Endothelial cell of umbilical vein (primary cell): ENCODE measurements at places on chromosomes 11 and 22. TPM values are rescaled to one million over a fixed set of nuclear protein-coding genes. Genes with fewer than 3 reads are reported as not detected.

DNA sequence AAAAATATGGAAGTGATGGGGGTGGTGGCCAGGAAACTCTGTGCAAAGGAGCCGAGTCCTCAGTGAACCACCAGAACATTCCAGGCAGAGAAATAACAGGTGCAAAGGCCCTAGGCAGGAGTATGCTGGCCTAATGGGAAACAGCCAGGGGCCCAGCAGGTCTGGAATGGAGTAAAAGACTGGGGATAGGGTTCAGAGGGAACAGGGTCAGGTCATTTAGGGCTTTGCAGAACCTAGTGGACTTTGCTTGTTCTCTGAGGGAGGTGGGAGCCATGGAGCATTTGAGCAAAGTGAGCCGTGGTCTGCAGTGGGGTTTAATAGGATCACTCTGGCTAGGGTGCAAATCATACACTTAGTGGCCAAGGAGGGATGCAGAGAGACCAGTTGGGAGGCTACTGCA is 8.7 kb downstream of the CRYBB3 start:
- DNase-seq, result no peak

- DNase-seq, result peak; percentile 69
These were observed 30.4 kb downstream of the COMMD9 start for GRCh38 chr11:36258730-36259360.

DNA sequence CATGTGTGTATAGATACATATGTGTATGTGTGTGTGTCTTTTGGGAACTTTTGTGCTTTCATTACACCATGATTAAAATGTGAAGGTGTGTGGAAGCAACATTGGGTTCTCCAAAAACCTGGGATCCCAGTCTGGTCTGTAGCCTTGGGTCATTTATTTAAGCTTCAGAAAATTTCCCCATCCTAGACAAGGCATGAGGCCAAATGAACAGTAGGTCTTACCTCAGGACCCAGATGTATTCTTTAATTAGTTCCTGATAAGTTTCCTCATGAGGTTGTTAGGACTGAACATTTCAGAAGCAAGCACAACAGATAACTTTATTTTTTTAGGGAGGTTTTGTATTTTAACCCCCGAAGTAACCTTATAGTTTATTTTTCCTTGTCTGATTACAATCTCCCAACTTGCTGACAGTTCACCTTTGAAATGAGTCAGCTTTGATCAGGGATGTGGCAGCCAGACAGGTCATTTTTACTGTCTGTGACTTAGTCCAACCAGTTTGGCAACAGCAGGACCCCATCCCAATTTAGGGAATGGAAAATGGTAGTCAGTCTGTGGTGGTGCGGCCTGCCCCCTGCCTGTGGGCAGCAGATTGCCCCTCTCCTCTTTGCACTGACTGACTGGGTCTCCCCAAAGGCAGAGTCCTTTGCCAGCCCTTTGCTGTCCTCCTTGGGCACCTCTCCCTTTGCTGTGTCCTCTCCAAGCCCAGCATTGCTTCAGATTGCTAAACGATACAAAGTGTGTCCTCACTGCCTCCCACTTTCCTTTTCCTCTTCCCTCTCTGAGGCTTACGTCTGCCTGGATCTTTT is 88.3 kb downstream of the NAV2 start:
- no peak for DNase-seq

DNA sequence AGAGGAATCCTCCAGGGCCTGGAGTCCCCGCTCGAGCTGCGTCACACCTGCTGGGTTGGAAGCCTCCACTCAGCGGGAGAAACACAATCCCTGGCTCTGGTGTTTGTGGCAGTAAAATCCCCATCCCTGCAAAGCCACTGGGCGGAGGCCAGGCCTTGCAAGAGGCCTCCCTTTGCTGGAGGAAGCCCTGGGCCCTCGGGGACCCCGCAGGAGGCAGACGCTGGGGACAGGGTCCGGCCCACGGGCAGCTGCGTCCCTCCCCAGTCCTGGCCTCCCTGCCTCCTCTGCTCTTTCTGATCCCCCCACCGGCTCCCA is 194.7 kb downstream of the BRD1 start:
- DNase-seq, result no peak

- no peak for DNase-seq
These were observed 136.6 kb downstream of the ME3 start for GRCh38 chr11:86535773-86536172.

DNA sequence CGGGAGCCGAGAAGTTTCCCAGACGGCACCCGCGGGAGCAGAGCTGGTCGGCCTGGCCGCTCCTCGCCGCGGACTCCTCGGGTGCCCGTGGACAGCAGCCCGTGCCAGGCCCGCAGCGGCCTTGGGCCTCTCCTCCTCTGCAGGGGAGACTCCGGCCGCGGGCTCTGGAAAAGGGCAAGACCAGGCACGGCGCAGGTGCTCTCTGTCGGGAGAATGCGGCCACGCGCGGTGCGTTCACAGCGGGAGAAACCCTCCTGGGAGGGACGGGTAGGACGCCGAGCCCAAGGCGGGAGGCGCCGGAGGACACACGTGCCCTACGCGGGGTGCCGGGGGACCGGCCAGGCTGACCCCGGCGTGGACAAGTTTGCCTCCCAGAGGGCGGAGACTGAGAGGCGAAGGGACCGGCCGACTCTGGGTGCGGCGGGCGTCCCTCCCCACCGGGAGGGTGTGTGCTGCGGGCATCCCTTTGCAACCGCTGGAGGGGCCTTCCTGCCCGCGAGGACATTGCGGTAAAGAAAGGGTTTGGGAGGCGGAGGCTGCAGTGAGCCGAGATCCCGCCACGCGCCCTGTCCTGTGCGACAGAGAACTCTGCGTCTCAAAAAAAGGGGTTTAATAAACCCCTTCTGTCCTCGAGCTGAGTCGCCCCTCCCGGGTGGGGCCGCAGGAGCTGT is 2.3 kb downstream of the IFITM1 start:
- no peak for DNase-seq

GRCh38 chr11:69380451-69380901 is 86.5 kb downstream of the MYEOV start:
- no peak for DNase-seq

DNA sequence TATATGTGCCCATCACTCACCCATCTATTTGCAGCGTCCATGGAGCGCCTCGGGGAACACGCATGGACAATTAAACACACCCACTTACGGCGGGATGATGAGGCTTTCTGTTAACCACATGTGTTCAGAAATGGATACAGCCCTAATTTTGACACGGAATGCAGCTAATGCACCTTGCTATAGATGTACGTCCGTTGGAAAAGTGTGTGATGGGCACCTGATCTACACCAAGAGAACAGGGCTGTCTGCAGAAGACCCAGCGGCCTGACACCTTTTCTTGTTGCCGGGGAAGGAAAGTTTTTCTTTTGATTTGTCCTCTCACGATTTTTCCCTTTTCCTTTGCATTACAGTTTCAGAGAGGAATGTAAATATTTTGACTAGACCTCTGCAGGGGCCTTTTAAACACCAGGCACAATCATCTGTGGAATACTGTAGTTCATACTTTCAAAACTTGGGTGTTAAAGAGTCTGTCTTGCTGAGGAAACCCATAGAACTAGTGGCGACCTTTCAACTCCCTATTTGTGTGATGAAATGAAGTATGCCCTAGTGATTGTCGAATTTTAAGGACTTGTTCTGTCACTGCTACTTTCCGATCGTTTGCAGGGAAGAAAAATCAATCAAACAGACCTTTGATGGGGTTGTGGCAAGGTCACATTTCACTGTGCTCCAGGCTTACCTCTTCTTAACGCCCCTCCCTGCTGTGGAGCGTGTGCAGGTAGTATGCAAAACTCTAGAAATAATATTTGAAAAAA is 16.5 kb upstream of the PAX6 start:
- DNase-seq, result no peak

GRCh38 chr11:73752216-73752867 is 8.5 kb downstream of the RAB6A start:
- DNase-seq, result no peak

DNA sequence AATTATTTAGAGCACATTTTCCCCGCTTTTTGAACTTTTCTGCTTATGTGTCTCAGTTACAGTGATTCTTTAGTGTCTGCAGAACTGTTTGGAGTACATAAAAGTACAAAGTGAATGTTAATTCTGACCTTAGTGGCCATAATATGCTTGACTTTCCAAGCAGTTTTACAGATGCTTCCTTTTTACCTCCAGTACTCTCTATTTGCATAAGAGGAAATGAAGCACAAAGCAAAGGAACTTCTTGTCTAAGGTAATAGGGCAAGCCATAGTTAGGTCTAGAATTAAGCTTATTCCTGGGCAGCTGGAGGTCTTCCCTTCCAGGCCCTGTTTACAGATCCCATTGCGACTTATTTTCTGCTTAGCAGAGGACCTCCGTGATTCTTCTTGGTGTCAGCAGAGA is 3.6 kb downstream of the GTPBP1 start:
- DNase-seq, result peak; percentile 24

The KCNK7 gene
- total RNA-seq, result 0.60 and 1.3 TPM in 2 replicates

DNA sequence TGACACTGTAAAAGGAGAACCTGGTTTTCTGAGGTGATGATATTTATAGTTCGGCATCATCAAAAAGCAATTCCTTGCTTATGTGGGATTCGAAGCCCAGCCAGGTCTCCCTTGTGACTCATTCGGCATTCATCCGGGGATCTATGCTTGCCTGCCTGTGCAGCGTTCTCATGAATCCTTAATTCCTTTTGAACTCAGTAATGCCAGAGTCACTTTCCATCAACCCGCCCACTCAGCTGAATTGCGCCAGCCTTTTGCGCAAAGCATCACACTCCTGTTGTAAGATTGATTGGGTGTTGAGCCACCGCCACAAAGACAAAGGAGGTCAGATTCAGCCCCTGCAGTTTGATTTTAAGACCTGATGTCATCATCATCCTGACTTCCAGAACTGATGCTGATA is 128.6 kb downstream of the SLC17A6 start:
- no peak for DNase-seq

GRCh38 chr11:57103899-57104605 is 77.7 kb upstream of the LRRC55 start:
- DNase-seq, result no peak

- DNase-seq, result no peak
These were observed 15.6 kb upstream of the JAM3 start for GRCh38 chr11:134052988-134053945.

- peak; percentile 52 for DNase-seq
These were observed 3.4 kb downstream of the CLPB start for GRCh38 chr11:72430741-72431570.

The BRD1 gene
- 38.8 and 41.1 TPM in 2 replicates for total RNA-seq

DNA sequence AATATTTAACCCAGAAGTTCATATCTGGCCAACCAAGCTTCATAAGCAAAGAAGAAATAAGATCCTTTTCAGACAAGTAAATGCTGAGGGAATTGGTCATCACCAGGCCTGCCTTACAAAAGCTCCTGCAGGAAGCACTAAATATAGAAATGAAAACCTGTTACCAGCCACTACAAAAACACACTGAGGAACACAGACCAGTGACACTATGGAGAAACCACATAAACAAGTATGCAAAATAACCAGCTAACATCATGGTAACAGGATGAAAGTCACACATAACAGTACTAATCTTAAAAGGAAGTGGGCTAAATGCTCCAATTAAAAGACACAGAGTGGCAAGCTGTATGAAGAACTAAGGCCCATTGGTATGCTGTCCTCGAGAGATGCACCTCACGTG is 311.4 kb downstream of the DYNC2H1 start:
- peak; percentile 24 for DNase-seq

- peak; percentile 34 for DNase-seq
These were observed 7.2 kb downstream of the CLMP start for GRCh38 chr11:123187665-123188507.

DNA sequence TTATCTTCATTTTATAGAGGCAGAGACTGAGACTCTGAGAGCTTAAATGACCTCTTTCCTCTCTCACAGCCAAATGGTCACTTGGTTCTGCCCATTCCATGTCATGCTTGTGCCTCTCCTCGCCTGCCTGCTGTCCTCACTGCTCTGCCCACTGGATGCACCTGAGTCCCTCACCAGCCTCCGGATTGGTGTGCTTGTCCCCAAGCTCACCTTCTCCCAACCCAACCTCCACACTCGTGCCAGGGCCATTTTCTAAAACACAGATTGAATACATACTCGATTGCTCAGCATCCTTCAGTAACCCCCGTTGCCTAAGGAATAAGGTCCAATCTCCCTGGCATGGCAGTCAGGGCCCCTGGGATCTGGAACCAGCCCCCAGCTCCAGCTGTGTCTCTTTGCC is 28.4 kb upstream of the NECTIN1 start:
- no peak for DNase-seq

GRCh38 chr11:1499899-1500298 is 13.3 kb upstream of the MOB2 start:
- no peak for DNase-seq

- no peak for DNase-seq
These were observed 1.6 kb downstream of the ANO1 start for GRCh38 chr11:70079691-70080090.

DNA sequence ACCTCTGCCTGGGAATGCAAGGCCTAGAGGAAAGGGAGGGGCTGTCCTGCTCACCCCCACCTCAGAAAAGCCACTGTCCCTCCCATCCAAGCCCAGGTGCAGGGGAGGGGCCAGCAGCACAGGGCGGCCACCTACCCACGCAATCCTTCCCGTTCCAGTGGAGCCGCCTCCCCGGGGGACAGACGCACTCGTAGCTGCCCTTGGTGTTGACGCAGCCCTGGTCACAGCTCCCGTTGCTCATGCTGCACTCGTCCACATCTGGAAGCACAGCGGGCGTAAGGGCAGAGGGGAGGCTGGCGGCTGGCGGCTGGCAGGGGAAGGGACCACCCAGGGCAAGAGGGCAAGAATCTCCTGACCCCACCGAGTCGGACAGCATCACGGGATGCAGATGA is 40.3 kb upstream of the TTLL12 start:
- no peak for DNase-seq

GRCh38 chr11:78079232-78080083 is at the start of gene NDUFC2:
TSS of gene NDUFC2 (minus strand) at chr11:78079862. CDS start at chr11:78079744, 118 bp downstream.
- DNase-seq, result peak; percentile 85

The VPREB3 gene
- total RNA-seq, result not detected in 2 replicates

The OSM gene
- total RNA-seq, result not detected in 2 replicates

DNA sequence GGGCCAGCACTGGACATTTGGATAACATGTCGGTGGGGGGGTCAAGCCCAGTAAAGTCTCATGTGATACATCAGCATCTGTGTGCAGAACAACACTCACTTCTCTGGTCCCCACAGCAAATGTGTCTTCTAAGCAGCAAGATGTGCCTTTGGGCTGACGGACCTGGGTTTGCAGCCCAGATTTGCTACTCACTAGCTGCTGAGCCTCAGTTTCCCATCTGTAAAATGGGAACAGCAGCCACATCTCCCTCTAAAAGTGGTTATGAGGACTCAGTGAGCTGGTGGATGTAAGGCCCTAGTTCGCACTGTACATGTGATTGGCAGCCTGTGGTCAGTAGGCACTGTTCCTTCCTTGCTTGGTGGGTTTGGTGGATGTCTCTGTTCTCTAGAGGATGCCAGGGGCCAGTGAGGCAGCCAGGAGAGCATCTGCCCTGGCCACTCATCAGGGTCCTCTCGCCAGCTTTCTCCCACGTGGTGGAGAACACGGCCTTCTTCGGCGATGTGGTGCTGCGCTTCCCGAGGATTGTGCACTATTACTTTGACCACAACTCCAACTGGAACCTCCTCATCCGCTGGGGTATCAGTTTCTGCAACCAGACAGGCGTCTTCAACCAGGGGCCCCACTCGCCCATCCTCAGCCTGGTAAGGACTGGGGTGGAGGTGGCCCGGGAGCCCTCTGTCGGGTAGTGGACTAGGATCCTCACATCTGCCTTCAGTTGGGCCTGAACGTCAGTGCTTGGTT is 12.5 kb downstream of the CCDC134 start:
- no peak for DNase-seq

The SAA2 gene
- not detected in 2 replicates for total RNA-seq

The PHOX2A gene
- total RNA-seq, result not detected in 2 replicates
